ENCODE measurements at places on chromosomes 12 and 14. TPM values are rescaled to one million over a fixed set of nuclear protein-coding genes. Genes with fewer than 3 reads are reported as not detected.

ZNF140 gene
- 15.1 TPM for total RNA-seq

NR1H4 gene
- total RNA-seq = not detected

FSCB gene
- total RNA-seq = not detected

AKAP5 gene
- 1.1 TPM for total RNA-seq

PNP gene
- total RNA-seq = 149 TPM

SRSF9 gene
- 233 TPM for total RNA-seq

MYO1A gene
- 2.6 TPM for total RNA-seq

SIX4 gene
- 1.1 TPM for total RNA-seq

B4GALNT1 gene
- 4.4 TPM for total RNA-seq

DNA sequence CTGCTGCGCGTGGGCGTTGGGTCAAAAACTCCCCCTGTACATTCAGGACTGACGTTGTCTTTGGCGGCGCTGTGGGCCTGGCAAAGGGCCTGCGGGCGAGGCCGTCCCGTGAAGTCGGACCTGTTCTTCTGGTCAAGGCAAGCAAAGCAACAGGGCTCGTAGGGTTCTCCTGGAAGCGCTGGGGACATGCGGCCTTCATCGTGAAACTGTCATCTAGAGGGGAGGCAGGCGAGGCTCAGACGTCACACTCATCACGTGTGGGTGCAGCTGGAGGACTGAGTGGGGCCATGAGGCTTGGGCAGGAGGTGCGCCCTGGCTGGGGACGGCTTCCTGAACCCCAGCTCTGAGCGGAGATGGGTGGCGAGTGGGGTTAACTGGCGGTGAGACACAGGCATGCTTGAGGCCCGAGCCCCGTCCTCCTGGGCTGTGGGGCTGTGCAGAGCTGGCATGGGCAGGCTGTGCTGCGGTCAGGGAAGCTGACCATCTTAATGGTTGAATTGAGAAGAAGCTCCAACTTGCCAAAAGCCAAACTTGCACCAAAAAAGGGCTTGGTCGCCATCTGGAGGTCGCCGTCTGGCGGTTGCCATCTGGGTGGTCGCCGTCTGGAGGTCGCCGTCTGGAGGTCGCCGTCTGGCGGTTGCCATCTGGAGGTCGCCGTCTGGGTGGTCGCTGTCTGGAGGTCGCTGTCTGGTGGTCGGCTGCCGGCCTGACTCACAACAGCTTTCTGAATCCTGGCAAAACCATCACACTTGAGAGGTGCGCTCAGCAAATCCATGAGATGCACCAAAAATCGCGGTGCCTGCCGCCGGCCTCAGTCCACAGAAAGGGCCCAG is 66.2 kb downstream of the NOC4L start:
- no peak for DNase-seq

GRCh38 chr12:28145216-28145615 is 45.0 kb upstream of the CCDC91 start:
- no peak for DNase-seq

GRCh38 chr14:22557846-22558220 is 31.2 kb downstream of the DAD1 start:
- no peak for DNase-seq

- no peak for DNase-seq
These were observed 55.5 kb downstream of the ETV6 start for GRCh38 chr12:11705010-11705409.

DNA sequence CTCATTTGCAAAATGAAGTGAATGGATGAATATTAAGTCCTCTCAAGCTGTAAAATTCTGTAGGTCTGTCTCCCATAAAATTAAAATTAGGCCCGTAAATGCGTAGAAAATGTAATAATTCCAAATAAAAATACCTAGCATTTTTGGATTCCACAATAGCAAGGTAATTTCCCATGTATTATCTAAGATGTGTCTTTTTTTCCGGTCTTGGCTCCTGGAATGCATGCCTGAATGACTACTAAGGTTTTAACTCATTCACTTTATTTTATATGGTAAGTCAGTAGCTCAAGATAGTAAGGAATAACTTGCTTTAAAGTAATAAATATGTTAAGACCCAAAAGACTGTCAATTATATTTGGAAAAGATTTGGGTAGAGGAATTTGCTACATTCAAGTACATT is 11.1 kb downstream of the TXNRD1 start:
- no peak for DNase-seq

DNA sequence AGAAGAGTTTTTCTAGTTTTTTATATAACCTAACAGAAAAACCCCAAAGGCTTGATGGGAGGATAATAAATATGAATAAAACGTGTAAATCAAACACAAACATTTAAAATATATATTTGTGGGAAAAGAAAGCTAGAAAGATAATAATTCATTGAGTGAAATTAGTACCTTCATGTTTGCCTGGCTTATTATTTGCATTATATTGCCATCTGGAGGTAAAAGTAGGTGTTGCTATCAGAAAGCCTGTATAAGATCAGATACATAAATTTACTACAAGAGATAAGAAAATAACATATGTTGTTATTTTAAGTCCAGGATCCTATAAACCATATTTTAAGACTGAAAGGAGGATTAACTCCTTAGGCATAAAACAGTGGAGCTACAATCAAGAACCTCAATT is 77.7 kb downstream of the NTS start:
- DNase-seq = no peak

- no peak for DNase-seq
These were observed 204.5 kb upstream of the SFSWAP start for GRCh38 chr12:131506426-131506825.

DNA sequence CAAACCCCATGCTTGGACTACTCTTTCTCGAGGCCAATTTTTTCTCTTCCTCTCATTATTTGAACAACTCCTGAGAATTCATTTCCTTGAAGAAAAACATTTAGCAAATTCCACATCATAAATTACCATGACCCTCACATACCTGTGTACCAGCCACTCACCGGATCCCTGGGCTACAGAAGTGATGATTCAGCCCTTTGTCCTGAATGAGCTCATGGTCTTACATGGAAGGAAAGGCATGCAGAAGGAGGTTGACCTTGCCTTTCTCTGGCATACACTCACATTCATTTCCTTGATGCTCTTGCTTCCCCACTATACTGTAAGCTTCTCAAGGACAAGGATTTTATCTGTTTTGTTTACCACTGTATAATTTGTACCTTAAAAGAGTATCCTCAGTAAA is 191.5 kb downstream of the SLC5A8 start:
- no peak for DNase-seq

DNA sequence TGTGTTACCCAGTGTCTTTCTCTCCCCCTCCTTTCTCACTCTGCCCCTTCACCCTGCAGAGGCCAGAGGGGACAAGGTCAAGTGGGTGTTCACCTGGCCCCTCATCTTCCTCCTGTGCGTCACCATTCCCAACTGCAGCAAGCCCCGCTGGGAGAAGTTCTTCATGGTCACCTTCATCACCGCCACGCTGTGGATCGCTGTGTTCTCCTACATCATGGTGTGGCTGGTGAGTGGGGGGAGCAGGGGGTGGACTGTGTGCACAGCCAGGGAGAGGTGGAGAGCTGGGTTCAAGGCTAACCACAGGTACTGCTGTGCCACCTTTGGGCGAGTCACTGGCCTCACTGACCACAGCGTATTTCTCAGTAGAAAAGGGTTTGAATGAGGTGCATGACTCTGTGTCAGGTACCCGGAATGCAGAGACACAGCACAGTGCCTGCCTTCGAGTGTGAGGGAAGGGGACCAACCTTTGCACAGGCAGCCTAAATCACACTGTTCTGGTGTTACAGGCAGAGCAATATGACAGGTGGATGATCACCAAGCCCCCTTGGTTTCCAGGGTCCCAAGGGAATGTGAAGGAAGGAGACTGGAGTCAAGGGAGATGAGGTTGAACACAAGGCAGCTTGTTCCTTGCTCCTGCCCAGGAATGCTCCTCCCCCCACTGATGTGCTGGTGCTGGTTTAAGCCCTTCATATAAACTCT is 30.8 kb upstream of the RIN3 start:
- DNase-seq = no peak

GRCh38 chr14:65703521-65703920 is 291.0 kb downstream of the FUT8 start:
- no peak for DNase-seq

GRCh38 chr14:54350203-54350602 is 46.6 kb upstream of the CDKN3 start:
- DNase-seq = no peak

Data from activated T-helper 1 cell treated with anti-CD3 and anti-CD28 coated beads, Interleukin-12 subunit alpha, Interleukin-12 subunit beta, Interleukin-2, Interleukin-4 antibody, amounts not matched to agents 30 ng/mL and 10 ng/mL and 1 ng/mL, durations not matched to agents 14 hours and 24 hours and 36 hours (primary cell).